Activated T-helper 1 cell treated with anti-CD3 and anti-CD28 coated beads, Interleukin-2, amount 50 U/mL, for 16 hours (primary cell): ENCODE measurements at places on chromosomes 2 and 18.

- no peak for DNase-seq
These were observed 423.3 kb downstream of the LPIN1 start for GRCh38 chr2:12169721-12170120.

DNA sequence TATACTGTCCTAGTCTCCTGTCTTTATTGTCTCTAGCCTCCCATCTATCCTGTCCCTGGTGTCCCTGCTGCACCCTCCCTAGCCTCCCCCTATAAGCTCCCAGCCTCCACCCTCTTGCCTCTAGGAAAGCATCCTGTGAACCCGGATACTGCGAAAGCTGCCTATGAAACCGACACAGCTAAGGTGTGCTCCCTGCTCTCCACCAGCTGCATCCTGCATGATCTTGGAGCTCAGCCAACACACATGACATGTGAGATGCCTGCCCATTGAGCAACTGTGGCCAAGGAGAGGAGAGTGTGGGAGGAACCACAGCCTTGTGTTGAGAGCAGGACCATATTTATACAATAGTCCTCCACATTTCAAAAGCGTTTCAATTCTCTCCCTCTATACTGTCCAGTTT, 187.1 kb downstream of the ZBTB7C start:
- no peak for DNase-seq

DNA sequence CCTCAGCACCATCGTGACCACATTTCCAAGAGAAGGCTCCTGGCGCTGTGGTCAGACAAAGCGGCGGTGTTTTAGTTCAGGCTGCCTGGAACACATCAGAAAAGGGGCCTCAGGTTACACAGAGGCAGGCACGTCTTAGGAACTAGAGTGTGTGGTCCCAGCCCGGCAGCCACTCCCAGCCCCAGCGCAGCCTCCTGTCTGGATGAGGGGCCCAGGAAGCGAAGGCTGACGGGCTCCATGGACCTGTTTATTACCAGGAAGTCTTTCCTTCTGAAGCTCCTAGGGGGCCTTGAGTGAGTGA, 10.0 kb upstream of the GPR55 start:
- no peak for DNase-seq

DNA sequence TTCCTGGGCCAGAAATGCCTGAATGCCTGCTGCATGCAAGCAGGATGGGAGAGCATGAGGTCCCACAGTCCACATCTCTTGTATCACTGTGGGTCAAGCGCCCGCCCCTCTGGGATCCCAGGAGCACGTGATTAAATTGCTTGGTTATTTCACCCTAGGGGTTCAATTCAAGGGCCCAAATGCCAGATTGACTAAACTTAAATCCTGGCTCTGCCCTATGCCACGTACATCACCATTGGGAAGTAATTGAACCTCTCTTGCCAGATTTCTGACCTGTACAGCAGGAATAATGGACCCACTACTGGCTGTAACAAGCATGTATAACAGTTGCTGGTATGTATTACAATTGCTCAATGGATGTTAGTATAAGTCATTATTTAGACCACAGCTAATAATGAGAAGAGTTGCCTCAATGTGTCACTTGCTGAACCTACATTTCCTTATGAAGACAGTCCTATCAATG, 19.9 kb downstream of the FHL2 start:
- DNase-seq, result no peak

DNA sequence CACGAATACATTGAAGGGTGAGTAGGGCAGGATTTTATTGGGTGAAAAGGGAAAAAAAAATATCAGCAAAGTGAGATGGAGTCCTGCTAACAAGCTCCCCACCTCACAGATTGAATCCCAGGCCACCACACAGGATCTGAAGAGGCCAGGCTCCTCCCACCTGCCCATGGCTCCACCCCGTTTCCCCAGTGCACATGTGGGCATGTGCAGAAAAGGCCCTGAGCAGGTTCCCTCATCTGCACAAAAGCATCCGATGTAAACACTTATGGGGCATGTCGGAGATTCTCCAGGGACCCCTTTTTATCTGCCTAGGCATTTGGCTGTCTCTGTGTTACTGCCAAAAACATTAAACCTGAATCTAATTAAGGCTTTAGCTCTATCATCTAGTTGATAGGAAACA, 35.2 kb downstream of the SKA1 start:
- no peak for DNase-seq

DNA sequence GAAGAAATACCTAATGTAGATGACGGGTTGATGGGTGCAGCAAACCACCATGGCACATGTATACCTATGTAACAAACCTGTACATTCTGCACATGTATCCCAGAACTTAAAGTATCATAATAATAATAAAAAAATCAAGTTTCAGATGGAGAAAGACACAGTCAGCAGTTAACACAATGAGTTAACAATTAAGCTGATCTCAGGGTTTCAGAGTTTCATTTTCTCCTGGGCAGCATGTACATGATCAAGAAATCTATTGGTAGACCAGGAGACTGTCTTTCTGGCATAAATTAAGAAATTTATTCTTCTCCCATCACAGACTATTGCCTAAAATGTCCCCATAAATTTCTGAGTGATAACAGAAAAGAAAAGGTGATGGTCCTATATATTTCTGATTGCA, 155.3 kb downstream of the RAD51AP2 start:
- DNase-seq, result no peak

- DNase-seq, result no peak
These were observed 226.6 kb downstream of the ACKR3 start for GRCh38 chr2:236796236-236796635.

DNA sequence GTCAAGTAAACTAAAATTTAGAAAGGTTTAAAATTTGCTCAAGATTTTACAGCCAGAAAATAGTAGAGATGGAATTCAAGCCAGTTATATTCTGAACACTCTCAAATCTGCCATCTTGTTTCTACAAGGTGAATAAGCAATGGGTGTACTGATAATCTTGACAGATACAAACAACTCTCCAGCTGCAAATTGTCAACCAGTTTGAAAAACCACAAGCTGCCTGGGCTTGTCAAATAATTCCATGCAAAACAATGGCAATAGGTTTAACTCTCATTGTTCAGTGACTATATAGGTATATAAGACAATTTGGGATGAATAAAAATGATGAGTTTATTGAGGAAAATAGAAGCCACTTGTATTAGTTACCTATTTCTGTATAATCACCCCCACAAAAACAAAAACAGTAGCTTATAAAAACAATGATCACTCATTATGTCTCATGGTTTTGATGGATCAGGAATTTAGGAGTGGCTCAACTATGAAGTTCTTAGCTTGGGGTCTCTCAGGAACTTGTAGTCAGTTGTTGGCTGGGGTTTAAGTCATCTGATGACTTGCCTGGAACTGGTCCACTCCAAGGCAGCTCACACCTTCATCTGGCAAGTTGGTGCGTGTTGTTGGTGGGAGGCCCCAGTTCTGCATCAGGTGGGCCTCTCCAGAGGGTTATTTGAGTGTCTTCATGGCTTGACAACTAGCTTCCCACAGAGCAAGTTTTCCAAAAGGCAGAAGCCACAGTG, 12.6 kb upstream of the EVA1A start:
- DNase-seq, result no peak

DNA sequence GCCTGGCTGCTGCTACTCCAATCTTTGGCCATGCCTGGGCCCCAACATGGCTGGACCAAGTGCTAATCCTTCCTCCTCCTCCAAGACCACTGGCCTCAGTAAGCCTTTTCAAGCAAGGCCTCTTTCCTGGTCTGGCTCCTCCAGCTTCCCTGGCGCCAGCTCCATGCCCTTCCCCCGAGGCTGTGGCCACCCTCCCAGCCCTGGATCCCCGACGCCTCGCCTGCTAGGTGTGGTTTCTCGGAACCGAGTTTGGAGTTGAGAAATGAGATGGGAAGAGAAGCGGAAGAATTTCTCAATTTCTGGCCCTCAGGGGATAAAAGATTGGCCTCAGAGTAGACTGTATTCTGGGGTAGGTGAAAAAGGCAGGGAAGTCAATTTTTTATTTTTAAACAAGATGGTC, 46.4 kb downstream of the ADCY3 start:
- DNase-seq, result no peak

DNA sequence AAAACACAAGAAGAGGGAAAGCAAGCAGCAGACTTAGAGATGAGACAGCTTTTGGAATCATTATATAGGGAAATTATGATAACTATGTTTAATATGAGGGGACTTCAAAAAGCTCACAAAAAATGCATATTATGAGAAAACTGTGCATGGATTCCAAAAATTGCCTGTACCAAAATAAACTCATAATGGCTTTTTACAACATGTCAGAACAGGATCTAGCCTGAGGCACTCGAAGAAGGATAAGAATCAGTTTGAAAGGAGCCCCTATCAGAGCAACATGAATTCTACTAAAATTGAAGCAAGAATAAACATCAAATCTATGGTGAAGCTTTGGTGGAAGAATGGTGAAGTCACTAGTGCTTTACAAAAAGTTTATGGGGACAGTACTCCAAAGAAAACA, 187.4 kb downstream of the RDH14 start:
- DNase-seq, result no peak

GRCh38 chr2:220687231-220687843, 884.8 kb downstream of the EPHA4 start:
- peak; percentile 26 for DNase-seq

GRCh38 chr18:80232710-80233109, 14.6 kb downstream of the PARD6G start:
- DNase-seq, result no peak
